ENCODE measurements at places on chromosomes 6 and 20. TPM values are rescaled to one million over a fixed set of nuclear protein-coding genes. Genes with fewer than 3 reads are reported as not detected.

KHDRBS2 gene
- 3.9 TPM for total RNA-seq

NCOA3 gene
- total RNA-seq, result 37.3 TPM

SSTR4 gene
- total RNA-seq, result not detected

TRAPPC3L gene
- total RNA-seq, result 0.27 TPM

CST3 gene
- 483 TPM for total RNA-seq

ZNF165 gene
- total RNA-seq, result 8.4 TPM

Measured in type B pancreatic cell (in vitro differentiated cells).